ENCODE measurements at places on chromosomes 5 and 9.

- DNase-seq, result no peak
These were observed 129.6 kb upstream of the GRHPR start for GRCh38 chr9:37292896-37293295.

DNA sequence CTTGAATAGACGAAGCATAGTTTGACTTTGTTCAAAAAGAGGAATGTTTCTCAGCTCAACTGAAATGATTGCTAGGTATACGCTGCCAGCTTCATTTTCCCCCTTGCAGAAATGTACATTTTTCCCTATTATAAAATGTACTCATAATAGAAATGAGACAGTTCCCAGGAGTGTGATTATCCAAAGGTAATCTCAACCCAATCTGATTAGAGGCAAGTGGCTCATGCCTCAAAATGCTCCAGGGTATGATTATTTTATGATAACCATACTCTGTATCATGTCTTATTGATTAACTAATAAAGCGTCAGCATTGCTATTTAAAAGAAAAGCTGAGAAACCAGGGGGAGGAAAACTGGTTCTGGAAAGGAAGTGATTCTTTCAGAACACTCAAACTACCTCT, 54.9 kb upstream of the SMIM15 start:
- DNase-seq, result no peak

DNA sequence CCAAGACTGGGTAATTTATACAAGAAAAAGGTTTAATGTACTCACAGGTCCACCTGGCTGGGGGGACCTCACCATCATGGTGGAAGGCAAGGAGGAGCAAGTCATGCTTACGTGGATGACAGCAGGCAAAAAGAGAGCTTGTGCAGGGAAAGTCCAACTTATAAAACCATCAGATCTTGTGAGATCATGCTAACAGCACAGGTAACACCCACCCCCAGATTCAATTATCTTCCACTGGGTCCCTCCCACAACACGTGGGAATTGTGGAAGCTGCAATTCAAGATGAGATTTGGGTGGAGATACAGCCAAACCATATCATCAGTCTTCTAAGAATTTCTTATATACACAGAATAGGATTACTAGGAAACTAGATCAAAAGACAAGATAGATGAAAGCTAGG, 555.6 kb downstream of the PRR16 start:
- no peak for DNase-seq

GRCh38 chr9:22073349-22073748, 64.2 kb upstream of the CDKN2B start:
- no peak for DNase-seq

GRCh38 chr5:97417986-97418385, 234.9 kb upstream of the RIOK2 start:
- no peak for DNase-seq

DNA sequence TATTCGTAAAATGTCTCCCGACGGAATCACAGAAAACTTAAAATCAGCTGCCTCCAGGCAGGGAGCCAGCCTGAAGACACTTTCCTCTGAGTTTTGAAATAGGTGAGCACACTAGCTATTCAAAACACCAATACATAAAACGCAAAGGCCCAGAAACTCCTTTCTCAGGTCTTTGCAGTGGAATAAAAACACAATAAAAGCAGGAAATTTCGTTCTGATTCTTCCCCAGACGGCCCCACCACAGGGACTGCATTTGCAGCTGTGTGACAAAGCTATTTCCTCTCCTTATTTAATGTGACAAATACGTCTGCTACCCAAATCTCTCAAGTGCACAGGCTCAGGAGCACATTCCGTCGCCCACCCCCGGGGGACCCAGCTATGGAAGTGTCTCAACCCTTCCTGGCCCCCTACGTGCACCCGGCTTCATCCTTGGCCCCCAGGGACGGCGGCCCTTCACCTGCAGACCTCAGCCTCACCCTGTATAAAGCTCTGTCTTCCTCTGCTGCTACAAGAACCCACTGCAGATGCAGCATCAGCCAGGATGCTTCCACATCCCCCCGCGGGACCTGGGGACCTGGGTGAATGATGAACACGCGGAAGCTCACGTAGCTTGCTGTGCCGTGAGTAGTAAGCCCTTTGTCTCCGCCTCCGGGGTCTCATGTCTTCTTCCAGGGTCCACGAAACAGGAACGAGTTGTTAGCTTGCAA, 24.9 kb downstream of the AHRR start:
- no peak for DNase-seq

DNA sequence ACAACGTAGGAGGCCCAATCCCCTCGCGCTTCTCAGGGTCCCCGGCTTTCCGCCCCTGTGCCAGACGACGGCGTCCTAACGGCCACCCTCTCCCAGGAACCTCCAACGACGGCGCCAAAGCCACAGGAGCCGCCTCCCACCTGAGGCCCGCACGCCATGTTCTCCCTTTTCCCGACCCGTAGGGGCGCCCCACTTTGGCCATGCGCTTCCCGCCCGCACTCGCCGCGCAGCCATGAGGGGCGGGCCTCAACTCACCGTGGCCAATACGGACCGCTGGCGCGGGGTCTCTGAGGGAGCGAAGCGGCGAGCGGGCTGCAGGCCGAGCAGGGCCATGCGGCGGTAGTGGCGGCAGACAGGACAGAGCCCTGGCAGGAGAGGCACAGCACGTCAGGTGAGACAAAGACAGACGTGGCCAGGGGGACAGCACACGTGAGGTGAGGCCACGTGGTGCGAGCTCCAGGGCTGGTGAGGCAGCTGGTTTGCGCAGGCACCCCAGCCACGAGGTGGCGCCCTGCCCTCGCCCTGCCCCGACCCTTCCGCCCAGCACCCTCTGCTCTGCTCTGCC, 1005.5 kb upstream of the PTPRD start:
- no peak for DNase-seq

DNA sequence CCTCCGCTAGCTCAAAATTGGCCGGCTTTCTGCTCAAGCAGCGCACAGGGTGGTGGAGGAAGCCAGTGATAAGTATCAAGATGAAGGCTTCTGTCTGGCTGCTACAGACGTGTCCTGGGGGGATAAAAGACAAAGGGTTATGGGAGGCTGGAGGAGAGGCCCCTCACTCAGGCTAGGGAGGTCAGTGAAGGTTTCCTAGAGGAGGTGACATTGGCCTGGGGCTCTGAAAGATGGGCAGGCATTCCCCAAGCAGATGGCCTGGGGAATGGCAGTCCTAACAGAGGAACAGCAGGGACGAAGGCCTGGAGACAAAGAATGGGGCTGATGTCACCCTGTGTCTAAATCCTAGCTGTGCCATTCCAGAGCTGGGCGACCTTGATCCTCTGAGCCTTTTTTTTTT, 32.3 kb downstream of the OLFML2A start:
- no peak for DNase-seq

GRCh38 chr9:23552876-23553601, 273.0 kb downstream of the ELAVL2 start:
- DNase-seq, result no peak

- no peak for DNase-seq
These were observed 147.1 kb upstream of the MAP1B start for GRCh38 chr5:71960195-71960594.

DNA sequence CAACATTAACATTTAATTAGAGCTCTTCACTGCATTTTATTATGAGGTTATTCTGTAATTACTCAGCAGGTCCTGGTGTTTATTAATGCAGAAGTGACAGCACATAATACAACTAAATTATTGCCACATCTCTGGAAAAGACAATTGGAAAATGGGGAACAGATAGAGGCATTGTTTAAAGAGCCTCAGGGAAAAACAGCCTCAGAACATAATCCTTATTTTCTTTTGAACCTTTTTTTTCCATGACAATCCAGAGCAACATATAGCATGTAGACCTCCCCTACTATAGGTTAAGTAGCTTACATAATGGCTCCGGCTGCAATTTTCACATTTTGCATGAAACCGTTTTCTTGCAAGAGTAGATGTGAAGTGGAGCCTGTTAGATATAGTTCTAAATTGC, 87.2 kb downstream of the RMI1 start:
- no peak for DNase-seq

DNA sequence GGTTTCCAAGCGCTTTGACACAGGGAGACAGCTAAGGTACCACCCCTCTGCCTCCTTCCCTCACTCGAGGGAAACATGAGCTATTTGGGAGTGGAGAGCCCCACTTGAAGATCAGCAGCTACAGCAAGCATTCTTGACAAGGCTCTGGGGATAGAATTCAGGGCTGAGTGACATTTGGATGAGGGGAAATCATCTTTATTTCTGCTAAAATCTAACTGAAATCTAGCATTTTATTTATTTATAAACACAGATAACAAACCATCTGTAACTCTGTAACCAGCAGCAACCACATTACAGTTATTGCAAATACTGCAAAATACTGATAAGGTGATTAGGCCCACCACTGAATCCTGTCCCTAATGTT, 22.4 kb downstream of the RNF130 start:
- DNase-seq, result no peak

- peak; percentile 11 for DNase-seq
These were observed 164.8 kb downstream of the HSD17B3 start for GRCh38 chr9:96136992-96137670.

DNA sequence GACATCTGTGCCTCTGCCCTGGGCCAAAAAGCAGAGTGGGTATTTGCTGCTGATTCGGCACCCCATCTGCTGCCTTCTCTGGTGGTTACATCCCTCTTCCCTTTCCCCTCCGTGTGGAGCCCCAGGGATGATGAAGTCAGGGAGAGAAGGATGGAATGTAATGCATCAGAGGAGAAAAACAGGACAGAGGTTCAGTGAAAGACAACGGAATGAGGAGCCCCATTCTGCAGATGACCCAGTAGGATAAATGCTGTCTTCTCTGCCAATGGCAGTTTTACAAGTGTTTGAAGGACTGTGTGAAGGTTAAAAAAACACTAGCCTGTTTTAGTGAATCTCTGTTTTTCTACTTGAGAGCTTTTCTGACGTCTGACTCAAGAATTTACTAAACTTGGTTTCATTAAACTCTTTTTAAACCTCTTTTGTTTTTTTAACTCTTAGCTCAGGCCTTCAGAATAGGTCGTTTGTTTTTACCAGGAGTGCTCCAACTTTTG, 86.3 kb downstream of the NLN start:
- no peak for DNase-seq

DNA sequence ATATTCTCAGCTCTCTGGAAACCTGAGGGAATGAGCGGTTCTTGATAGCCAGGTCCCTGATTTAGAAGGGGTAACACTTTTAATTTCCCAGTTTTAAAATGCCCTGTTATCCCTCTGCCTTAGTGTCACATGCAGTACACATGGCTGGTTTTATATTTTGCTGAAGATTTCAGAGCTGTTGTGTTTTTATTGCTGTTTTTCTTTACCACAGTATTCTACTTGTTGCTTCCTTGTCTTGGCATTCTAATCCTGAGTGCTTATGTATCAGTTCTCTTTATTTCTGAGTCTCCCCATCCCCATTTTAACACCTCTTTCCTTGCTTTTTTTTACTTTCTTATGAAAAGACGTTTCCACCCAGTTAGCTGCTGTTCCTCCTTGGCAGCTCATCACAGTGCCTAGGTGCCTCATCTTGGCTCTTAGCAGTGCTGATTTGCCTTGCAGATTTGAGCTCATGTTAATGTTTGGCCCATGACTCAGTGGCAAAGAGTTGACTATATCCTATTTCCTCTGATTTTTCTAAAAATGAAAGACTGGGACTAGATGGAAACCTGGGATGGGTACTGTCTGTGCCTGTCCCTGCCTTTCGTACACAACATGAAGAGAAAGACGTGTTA, 3.7 kb downstream of the MTRR start:
- DNase-seq, result no peak

GRCh38 chr9:88184976-88185375, 46.7 kb upstream of the SPATA31C2 start:
- DNase-seq, result no peak

GRCh38 chr9:35831040-35831439, 2.0 kb downstream of the TMEM8B start:
- no peak for DNase-seq

GRCh38 chr5:169001394-169001793, 299.5 kb downstream of the SLIT3 start:
- DNase-seq, result no peak

DNA sequence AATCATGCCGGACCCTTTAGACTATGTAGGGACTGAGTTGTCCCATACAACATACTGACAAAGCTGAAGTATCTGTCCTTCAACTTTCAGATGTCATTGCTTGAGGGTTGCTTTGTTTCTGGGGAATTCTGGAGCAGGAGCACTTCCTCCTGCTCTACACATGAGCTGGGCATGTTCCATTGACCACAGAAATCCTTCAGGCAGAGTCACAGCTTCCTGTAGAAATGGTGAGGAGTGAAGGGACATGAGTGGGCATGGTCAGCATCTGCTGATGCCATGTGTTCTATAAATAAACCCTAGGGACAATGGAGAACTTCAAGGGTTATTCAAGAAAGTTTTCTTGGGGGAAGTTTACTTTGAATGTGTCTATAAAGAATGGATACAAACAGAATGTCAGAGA, 296.6 kb upstream of the FBXL7 start:
- no peak for DNase-seq

DNA sequence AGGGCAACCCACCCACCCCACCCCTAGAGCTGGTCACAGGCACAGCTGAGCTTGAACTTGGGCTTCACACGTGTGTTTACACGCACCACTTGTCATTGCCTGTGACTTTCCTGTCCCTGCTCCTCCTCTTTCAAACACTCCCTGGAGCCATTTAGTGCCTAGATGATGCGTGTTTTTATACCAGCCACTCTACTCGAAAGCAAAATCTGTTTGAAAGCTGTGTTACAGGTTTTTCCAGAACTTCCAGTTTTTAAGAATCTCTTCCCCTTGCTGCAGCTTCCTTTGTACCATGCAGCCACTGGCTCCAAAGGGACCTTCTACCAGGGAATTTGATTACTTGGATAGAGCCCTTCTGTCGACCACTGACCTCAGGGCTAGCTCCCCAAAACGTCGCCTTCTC, 78.8 kb upstream of the SPRY4 start:
- DNase-seq, result no peak

DNA sequence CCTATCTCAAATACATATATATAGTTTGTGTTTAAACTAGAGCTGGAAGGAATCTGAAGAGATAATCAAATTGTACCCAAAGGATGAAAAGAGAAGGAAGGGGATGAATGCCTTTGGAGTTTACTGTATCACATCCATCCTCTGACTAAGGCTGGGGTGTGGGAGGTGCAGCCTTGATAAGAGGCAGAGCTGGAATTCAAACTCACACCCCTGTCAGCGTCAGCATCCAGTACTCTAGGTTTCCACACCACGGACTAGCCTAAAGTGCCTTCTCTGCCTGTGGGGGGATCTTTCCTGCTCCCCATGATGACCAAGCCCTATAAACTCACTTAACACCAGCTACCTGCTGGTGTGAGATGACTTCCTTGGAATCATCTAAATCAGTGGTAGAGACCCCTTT, 48.1 kb downstream of the EPB41L4B start:
- DNase-seq, result no peak

- no peak for DNase-seq
These were observed 2.4 kb upstream of the STOM start for GRCh38 chr9:121372239-121373010.

Measured in CD4-positive, alpha-beta T cell treated with Interleukin-1 beta for 1 hour (primary cell).